ENCODE measurements at places on chromosomes 4 and X.

GRCh38 chrX:27964432-27964831 is 16.8 kb downstream of the DCAF8L1 start:
- no peak overlapping the region for H3K4me3 ChIP-seq
- no peak overlapping the region for H3K27ac ChIP-seq
- no peak for DNase-seq
- H3K4me1 ChIP-seq: no peaks in the 10 kb centered on the region
- H3K36me3 ChIP-seq: peaks cover 4% of the 10 kb centered on the region
- H3K27me3 ChIP-seq: no peaks in the 10 kb centered on the region

- H3K36me3 ChIP-seq: peaks cover 5% of the 10 kb centered on the region
- H3K4me3 ChIP-seq: no peak overlapping the region
- no peaks in the 10 kb centered on the region for H3K4me1 ChIP-seq
Observed at GRCh38 chr4:76813070-76813469, 84.9 kb downstream of the SOWAHB start.

DNA sequence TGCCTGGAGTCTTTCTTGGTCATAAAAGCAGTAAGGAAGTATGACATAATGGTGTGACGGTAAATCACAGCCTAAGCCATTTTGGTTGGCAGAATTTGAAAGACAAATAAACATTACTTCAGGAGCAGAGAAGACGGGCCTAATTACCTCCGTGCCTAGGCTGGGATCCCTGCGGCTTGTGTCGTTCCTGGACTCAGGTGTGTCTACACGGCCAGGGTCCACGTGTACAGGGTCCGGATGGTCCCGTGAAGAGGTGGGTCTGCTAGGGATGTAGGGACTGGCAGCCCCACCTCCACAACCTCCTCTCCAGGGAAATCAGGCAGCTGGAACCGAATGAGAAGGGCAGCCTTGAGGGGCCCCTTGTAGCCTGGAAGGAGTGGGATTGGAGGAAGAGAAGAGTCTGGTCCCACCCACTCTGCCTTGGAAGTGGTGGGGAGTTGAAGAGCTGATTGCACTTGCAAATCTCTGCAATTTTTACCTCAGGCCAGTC is 55.4 kb upstream of the PLAC1 start:
- no peak overlapping the region for H3K27ac ChIP-seq
- no peaks in the 10 kb centered on the region for H3K36me3 ChIP-seq
- peaks cover 5% of the 10 kb centered on the region for H3K4me1 ChIP-seq
- H3K4me3 ChIP-seq: no peak overlapping the region
- H3K27me3 ChIP-seq: peaks cover 13% of the 10 kb centered on the region
- DNase-seq: no peak

- no peak for DNase-seq
- H3K27me3 ChIP-seq: no peaks in the 10 kb centered on the region
- peaks cover 4% of the 10 kb centered on the region for H3K36me3 ChIP-seq
- no peaks in the 10 kb centered on the region for H3K4me1 ChIP-seq
Observed at GRCh38 chr4:156820931-156821330, 150.7 kb downstream of the PDGFC start.

DNA sequence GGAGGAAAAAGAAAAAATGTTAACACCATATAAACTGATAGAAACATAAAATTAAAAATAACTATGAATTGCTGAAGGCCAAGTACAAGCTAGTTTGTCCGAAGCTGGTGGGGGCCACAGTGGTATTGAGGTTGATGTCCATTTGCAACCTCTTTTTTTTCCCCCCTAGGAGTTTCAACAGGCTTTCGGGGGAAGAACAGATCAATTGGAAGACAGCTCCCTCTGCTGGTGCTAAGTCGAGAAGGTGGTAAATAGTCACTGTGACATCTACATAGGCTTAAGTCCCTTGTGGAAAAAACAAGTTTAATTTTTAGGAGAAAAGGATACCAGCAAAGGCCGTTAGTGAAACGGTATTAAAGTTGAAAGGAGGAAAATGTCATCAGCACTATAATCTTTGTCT is 115.7 kb upstream of the ZXDA start:
- no peak overlapping the region for H3K4me3 ChIP-seq
- H3K36me3 ChIP-seq: no peaks in the 10 kb centered on the region
- no peak for DNase-seq
- H3K27me3 ChIP-seq: peaks cover 17% of the 10 kb centered on the region
- H3K27ac ChIP-seq: no peak overlapping the region

GRCh38 chr4:174526731-174527130 is 4.4 kb upstream of the HPGD start:
- no peak for DNase-seq
- no peak overlapping the region for H3K27ac ChIP-seq
- H3K36me3 ChIP-seq: no peaks in the 10 kb centered on the region

DNA sequence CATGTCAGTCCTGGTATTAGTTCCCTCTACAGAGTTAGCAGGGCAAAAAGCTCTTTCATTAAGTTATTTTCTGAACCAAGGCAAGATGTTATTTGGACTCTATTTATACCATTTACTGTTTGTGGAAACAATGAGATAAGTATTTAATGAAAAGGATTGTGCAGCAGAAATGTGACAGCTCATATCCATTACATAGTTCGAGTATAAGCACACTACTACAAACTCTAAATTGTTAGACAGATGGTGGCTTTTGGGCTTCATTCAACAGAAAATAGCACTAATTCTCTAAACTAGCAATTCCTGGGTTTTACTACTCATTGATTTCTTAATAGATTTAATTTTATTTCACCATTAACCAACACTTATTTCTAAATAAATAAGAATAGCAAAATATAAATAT is 95.2 kb upstream of the ANK2 start:
- H3K36me3 ChIP-seq: no peaks in the 10 kb centered on the region
- H3K4me3 ChIP-seq: no peak overlapping the region
- no peaks in the 10 kb centered on the region for H3K4me1 ChIP-seq
- no peak for DNase-seq
- no peaks in the 10 kb centered on the region for H3K27me3 ChIP-seq

DNA sequence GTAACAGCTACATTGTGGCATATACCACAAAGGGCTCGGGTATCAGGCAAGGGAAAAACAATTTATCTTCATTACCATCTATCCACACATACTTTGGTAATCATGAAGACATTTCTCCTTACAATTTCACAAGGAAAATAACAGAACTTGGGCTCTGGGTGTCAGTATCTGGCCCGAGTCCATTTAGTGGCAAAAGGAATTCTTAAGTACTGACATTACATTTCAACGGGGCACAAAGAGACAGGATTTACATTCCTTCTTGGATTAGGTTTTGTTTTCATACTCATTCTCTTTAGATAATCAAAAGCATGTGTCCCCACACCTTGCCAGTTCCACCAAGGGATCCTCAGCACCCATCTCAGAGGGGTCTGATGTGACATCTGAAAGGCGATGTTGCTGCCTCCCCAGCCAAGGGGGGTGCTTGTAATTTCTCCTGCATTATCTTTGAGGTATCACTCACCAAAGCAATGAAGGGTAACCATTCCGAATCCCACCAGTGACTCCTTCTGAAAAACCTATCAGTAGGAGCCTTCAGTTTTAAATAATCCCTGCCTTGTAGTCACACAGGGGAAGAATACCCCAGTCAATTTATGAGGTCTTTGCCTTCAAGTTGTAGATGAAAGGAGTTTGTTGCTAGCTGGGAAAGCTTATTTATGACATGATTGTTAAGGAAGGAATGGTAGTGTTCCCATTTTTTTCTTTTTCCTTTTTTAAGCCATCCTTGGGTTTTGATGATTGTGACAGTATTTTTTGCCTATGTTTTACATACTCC is 118.6 kb downstream of the PALLD start:
- no peaks in the 10 kb centered on the region for H3K36me3 ChIP-seq
- DNase-seq: no peak
- no peaks in the 10 kb centered on the region for H3K4me1 ChIP-seq
- peaks cover 20% of the 10 kb centered on the region for H3K27me3 ChIP-seq
- no peak overlapping the region for H3K4me3 ChIP-seq
- H3K27ac ChIP-seq: no peak overlapping the region

DNA sequence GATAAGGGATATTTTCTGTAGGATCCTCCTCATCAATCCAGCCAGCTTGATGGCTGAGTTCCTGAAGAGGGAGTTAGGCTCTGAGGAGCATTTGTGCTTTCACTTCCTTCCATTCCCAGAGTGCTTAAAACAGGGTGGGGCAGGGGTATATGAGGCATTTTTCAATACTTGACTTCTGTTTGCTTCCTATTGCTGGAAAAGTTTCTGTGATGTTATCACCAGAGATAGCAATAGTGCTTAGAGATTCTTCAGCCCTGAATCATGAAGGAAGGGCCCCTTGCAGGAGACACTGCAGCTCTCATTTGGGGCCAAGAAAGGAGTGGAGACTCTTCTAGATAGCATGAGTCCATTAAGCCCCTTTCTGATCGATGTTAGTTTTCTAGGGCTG is 166.7 kb upstream of the RPS6KA3 start:
- peaks cover 12% of the 10 kb centered on the region for H3K4me1 ChIP-seq
- DNase-seq: no peak
- peak overlapping the region; percentile 47 for H3K27ac ChIP-seq
- H3K4me3 ChIP-seq: no peak overlapping the region
- no peaks in the 10 kb centered on the region for H3K36me3 ChIP-seq

DNA sequence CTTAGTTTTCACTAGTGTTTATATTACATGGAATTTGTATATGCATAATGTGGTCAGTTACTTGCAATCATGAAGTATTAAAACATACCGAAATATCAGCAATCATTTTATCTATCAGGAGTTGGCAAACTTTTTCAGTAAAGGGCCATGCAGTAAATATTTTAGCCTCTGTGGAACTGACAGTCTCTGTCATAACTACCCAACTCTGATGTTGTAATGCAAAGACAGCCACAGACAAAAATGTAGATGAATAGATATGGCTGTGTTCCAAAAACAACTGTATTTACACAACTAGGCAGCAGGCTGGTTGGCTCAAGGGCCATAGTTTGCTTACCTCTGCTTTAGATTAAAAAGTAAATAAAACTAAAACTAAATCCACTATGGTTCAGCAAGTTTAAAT is 200.2 kb downstream of the HS3ST1 start:
- no peak overlapping the region for H3K27ac ChIP-seq
- H3K4me3 ChIP-seq: no peak overlapping the region
- no peaks in the 10 kb centered on the region for H3K27me3 ChIP-seq
- DNase-seq: no peak

DNA sequence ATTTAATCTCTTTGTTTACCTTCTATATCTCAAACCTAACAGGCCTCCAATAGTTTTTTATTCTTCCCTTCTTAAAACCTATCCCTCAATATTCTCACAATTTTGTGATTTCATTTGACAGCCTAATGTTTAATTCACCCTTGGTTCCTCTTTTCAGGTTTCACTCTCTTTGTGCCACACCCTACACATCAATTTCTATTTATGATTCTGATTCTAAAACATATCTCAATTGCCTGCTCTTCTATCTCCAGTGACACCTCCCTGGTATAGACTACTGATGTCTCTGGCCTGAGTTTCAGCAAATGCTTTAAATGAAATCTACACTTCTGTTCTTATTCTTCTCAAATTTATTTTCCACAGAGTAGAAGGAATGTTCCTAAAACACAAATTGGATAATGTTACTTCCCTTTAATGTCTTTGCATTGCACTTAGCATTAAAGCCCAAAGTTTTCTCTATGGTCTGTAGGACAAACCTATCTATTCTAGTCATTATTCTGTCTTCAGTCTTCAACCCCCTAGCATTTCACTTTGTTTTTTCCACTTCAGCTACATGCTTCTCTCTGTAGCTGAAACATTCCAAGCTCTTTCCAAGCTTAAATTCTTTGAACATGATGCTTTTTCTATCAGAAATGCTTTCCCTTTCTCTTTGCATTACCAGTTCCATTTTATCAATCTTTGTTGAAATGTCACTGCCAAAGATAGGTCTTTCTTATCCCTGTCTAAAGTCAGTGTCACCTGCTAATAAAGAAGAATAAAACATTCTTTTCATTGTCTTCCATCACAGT is 622.0 kb downstream of the CENPC start:
- no peaks in the 10 kb centered on the region for H3K27me3 ChIP-seq
- H3K4me3 ChIP-seq: no peak overlapping the region
- no peak overlapping the region for H3K27ac ChIP-seq
- no peak for DNase-seq

DNA sequence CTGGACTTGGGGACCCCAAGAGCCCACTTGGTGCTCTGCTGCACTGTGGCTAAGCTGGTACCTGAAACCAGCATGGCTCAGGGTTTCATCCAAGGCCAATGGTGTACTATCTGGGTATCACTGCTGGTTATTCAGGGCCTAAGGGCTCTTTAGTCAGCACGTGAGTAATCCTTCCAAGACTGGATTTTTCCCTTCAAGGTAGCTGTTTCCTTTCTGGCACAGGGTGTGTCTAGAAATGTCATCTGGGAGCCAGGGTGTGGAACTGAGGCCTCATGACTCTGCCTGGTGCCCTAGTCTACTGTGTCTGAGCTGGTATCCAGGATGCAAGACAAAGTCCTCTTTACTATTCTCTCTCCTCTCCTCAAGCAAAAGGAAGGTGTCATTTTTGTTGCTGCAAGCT is 99.0 kb upstream of the QRFPR start:
- no peaks in the 10 kb centered on the region for H3K4me1 ChIP-seq
- no peak overlapping the region for H3K27ac ChIP-seq
- H3K36me3 ChIP-seq: no peaks in the 10 kb centered on the region
- H3K27me3 ChIP-seq: peaks cover 11% of the 10 kb centered on the region
- DNase-seq: no peak

- DNase-seq: no peak
- no peaks in the 10 kb centered on the region for H3K4me1 ChIP-seq
- no peak overlapping the region for H3K27ac ChIP-seq
- no peaks in the 10 kb centered on the region for H3K27me3 ChIP-seq
Observed at GRCh38 chr4:93444860-93445259, 383.7 kb upstream of the ATOH1 start.

GRCh38 chr4:38668203-38668971 is 4.4 kb downstream of the KLF3 start:
- H3K4me1 ChIP-seq: peaks cover 72% of the 10 kb centered on the region
- no peak for DNase-seq
- H3K27ac ChIP-seq: peak overlapping the region; percentile 93
- no peaks in the 10 kb centered on the region for H3K27me3 ChIP-seq

DNA sequence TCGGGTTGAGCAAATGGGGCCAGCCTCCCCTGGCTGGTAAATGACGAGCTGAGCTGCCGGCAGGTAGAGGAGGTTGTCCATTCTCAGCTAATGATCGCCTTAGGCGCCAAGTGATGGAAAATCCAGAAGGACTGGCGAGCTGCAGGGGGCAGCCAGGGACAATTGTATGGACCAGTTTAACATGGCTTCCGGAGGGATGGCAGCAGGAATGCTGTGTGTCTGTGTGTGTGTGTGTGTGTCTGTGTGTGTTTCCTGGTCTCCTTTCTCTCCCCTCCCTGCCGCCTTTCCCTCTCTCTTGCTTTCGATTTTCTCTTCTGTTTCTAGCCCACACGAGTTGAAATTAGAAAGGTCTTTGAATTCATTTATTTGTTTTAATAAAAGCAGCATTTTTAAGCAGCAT is 45.2 kb upstream of the BCOR start:
- H3K4me1 ChIP-seq: peaks cover 6% of the 10 kb centered on the region
- H3K27me3 ChIP-seq: peaks cover 22% of the 10 kb centered on the region
- no peak overlapping the region for H3K27ac ChIP-seq
- H3K4me3 ChIP-seq: no peak overlapping the region
- DNase-seq: no peak
- H3K36me3 ChIP-seq: no peaks in the 10 kb centered on the region

DNA sequence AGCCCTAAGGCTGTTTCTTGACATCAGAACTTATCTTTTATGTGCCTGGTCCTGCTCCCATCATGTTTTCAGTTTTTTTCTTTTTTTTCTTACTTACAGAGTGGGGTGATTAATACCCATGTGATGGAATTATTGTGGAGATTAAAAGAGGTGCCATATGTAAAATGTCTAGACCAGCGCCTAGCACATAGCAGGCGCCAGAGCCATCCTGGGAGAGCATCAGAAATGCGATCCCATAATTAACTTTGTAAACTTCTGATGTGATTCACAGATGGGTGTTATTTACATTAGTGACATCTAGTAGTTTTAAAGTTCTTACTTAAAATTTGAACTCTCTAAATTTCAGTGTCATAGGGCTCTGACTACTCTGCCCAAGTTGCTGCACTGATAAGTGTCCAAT is 66.2 kb upstream of the PGRMC2 start:
- no peaks in the 10 kb centered on the region for H3K36me3 ChIP-seq
- no peak overlapping the region for H3K27ac ChIP-seq
- no peaks in the 10 kb centered on the region for H3K4me1 ChIP-seq
